Activated T-helper 2 cell treated with anti-CD3 and anti-CD28 coated beads, Interferon-gamma antibody, Interleukin-2, Interleukin-4, amounts not matched to agents 10 μg/mL and 5 μg/mL and 100 μg/mL, durations not matched to agents 14 hours and 24 hours and 36 hours (primary cell): ENCODE measurements at places on chromosomes 12 and 14. TPM values are rescaled to one million over a fixed set of nuclear protein-coding genes. Genes with fewer than 3 reads are reported as not detected.

DNA sequence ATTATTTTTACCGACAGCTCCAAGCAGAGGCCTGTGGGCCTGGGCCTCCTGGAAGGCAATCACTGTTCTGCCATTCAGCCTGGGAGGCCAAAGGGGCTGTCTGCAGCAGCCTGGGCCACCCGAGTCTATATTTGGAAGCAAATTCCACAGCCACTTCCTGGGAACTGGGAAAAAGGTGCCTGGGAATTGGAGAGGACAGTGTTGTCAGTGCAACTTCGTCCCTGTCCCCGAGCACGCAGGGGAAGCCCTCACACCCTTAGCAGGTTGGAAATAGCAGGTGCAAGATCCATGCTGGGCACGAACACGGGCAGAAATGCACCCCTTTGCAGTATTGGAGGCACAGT is 9.6 kb upstream of the TBX5 start:
- H3K27me3 ChIP-seq, result peaks cover 52% of the 10 kb centered on the region
- H3K27ac ChIP-seq, result no peak overlapping the region
- H3K36me3 ChIP-seq, result no peaks in the 10 kb centered on the region
- no peak for DNase-seq

DNA sequence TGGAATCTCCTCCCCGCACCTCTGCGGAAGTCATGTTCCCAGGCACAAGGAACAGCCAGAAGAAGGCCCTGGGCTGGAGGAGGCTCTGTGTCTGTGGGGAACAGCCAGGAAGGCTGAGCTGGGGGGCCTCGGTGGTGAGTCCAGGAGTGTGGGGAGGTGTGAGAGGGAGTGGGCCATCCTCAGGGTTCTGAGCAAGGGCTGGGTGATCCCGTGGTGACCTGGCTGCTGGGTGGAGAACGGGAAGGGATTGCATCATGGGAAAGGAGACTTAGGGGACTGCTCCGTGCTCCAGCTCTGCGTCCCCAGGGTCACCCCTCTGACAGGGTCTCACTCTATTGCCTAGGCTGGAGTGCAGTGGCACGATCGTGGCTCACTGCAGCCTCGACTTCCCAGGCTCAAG is 13.8 kb downstream of the AACS start:
- peaks cover 56% of the 10 kb centered on the region for H3K36me3 ChIP-seq
- no peak overlapping the region for H3K27ac ChIP-seq
- DNase-seq, result no peak
- H3K4me3 ChIP-seq, result no peak overlapping the region

- no peak overlapping the region for H3K4me3 ChIP-seq
- H3K27ac ChIP-seq, result no peak overlapping the region
- no peaks in the 10 kb centered on the region for H3K27me3 ChIP-seq
- DNase-seq, result no peak
Measured at GRCh38 chr12:20018406-20018805, 349.9 kb upstream of the PDE3A start.

MANSC4 gene
- not detected in 2 replicates for total RNA-seq

KRT6B gene
- total RNA-seq, result not detected in 2 replicates

DNA sequence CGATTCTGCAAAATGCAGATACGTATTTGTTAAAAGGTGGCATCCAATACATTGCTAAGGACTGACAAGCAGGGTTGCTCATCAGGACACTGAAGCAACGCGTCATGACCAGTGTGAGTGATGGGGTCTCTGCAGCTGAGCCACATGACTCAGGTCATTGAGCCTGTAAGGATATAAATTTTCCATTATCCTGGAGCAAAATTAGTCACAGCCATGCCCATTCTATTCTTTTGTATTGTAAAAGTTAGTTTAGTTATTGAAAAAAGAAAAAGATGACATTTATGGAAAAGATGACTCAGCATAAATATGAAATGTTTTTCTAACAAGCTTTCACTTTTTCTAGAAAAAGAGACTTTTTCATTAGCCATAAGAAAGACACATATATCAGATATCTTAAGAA is 268.0 kb upstream of the TMEM132C start:
- no peak overlapping the region for H3K4me3 ChIP-seq
- no peaks in the 10 kb centered on the region for H3K27me3 ChIP-seq
- H3K36me3 ChIP-seq, result no peaks in the 10 kb centered on the region
- H3K27ac ChIP-seq, result no peak overlapping the region
- no peaks in the 10 kb centered on the region for H3K4me1 ChIP-seq
- DNase-seq, result no peak

PTPRQ gene
- total RNA-seq, result not detected in 2 replicates

- H3K4me1 ChIP-seq, result peaks cover 4% of the 10 kb centered on the region
- no peak for DNase-seq
- H3K27ac ChIP-seq, result no peak overlapping the region
- no peak overlapping the region for H3K4me3 ChIP-seq
- no peaks in the 10 kb centered on the region for H3K36me3 ChIP-seq
Measured at GRCh38 chr12:1855241-1855640, 34.9 kb downstream of the LRTM2 start.

- H3K4me3 ChIP-seq, result no peak overlapping the region
- no peak for DNase-seq
- no peaks in the 10 kb centered on the region for H3K27me3 ChIP-seq
- H3K36me3 ChIP-seq, result no peaks in the 10 kb centered on the region
- H3K4me1 ChIP-seq, result no peaks in the 10 kb centered on the region
- no peak overlapping the region for H3K27ac ChIP-seq
Measured at GRCh38 chr12:30015631-30016337, 232.0 kb upstream of the TMTC1 start.

DNA sequence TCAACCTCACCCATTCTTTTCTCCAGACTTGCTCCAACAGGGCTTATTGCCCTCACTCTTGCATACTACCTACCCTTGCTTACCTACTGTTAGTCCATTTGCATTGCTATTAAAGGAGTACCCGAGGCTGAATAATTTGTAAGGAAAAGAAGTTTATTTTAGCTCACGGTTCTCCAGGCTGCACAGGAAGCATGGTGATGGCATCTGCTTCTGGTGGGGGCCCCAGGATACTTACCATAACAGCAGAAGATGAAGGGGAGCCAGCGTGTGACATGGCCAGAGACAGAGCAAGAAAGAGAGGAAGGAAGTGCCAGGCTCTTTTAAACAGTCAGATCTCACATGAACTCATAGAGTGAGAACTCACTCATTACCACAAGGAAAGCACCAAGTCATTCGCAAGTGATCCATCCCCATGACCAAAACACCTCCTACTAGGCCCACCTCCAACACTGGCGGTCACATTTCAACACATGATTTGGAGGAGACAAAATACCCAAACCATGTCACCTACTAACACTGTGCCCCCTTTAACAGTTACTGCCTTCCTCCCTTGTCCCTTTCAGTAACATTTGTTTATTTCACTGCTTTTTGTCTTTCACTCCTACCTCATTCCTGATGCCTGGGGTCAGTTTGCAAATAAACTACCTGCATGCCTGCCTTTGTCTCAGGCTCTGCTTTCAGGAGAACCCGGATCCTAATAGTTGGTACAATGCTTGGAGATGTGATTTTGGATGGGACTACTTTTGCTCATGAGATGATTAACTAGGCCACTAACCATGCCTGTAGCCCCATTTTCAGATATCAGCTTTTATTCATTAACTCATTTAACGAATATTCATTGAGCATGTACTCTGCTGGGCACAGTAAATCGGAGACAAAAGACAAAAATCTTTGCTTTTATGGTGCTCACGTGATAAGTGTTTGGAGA is 41.6 kb upstream of the CSRP2 start:
- H3K27me3 ChIP-seq, result peaks cover 6% of the 10 kb centered on the region
- H3K4me1 ChIP-seq, result peaks cover 4% of the 10 kb centered on the region
- no peak overlapping the region for H3K27ac ChIP-seq
- DNase-seq, result no peak
- H3K4me3 ChIP-seq, result no peak overlapping the region
- no peaks in the 10 kb centered on the region for H3K36me3 ChIP-seq

CARMIL3 gene
- total RNA-seq, result 1.3 and 1.7 TPM in 2 replicates

DNA sequence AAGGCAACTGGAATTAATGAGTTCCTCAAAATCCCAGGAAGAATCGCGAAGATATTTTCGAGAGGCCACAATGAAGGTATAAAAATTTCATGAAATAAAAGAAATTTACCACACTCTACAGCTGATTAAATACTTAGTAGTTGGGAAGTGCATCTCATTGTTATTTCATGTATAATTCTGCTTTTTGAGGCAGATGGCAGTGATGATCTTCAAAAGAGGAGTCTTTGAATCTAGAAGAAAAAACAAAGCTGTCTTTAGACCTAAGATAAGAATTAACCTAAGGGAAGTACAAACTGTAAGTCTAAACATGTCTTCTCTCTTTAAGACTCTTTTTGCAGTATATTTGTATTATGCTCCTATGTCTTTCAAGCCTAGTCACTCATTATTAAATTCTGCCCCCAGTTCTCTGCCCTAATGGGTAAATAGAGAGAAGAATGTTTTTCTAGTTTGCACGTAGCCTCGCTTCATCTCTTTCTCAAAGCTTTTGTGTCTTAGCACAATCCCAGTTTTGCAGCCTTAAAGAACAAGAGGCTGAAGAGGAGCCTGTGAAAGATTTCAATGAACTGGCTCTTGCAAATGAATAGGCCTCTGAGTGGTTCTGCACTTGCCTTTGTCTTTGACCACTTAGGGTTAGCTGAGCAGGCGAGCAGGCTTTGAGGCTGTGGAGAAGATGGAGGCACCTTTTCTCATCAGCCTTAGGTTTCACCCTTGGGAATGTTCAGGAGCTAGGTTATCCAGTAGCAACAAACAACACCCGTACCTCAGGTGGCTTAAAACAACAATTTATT is 32.7 kb downstream of the CFAP54 start:
- peaks cover 11% of the 10 kb centered on the region for H3K27me3 ChIP-seq
- no peak overlapping the region for H3K27ac ChIP-seq
- no peak for DNase-seq
- no peak overlapping the region for H3K4me3 ChIP-seq

DNA sequence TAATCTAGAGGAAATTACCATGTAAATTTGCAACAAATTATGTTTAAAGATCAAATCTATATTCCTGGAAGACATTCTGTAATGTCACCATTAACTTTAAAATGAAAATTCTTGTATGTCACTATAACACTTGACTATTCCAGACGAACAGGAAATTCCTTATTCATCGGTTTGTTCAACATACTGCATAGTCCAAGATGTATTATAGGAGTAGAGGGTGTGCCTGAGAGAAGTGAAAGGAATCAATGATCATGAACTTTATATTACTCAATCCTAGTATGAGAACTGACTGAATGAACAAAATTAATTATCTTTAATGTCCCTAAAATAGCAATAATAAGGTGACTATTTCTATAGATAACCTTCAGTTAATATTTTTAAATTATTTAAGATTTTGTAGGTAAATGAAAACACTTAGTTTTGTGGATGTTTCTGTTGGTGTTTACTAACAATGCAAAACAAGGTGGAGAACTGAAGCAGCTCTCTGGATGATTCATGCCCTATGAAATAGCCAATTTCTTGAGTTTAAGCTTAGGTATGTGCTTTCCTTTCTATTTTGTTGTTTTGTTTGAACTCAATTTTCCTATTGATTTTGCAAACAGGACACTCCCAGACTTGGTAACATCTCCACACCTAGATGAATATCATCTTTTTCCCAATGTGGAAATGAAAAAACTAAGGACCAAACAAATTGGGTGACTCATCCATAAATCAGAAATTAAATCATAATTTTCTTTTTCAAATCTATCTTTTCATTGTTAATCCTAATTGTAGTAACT is 18.2 kb upstream of the ITPR2 start:
- no peak overlapping the region for H3K4me3 ChIP-seq
- H3K27ac ChIP-seq, result no peak overlapping the region
- no peak for DNase-seq
- peaks cover 12% of the 10 kb centered on the region for H3K27me3 ChIP-seq

DNA sequence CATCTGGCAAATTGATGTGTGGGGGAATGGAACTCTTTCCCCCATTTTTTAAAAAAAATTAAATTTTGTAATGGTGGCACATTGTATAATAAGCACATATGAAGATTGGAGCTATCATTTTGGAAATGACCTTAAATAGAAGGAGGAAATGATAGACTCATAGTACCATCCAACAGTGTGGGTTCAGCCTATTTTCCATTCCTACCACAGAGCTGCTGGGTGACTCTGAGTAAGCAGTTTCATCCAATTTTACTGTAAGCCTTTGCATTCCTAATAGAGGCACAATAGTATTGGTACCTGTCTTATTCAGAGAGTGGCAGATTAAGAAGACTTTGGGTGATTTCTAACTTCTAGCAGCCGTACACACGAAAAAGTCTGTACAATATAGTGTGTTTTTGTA is 304.5 kb downstream of the RAD51B start:
- H3K4me3 ChIP-seq, result no peak overlapping the region
- no peaks in the 10 kb centered on the region for H3K36me3 ChIP-seq
- no peaks in the 10 kb centered on the region for H3K27me3 ChIP-seq

DNA sequence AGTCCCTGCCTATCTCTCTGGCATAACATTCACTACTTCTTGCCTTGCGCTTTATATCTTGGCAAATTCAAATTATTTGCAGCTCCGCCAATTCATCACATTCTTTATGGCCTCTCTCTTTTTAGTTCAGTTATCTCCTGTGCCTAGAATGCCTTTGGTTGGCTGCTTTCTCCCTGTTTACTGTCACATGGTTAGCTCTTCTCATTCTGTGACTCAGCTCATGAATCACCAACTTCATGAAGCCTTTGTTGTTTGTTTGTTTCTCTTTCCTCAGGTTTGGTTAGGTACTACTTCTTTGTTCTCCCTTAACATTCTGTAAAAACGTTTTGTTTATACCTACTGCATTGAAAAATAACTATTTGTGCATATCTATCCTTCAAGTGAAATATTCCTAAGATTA is 376.5 kb upstream of the GARIN6 start:
- H3K27ac ChIP-seq, result no peak overlapping the region
- no peak for DNase-seq
- H3K27me3 ChIP-seq, result no peaks in the 10 kb centered on the region
- no peak overlapping the region for H3K4me3 ChIP-seq
- H3K4me1 ChIP-seq, result no peaks in the 10 kb centered on the region

DNA sequence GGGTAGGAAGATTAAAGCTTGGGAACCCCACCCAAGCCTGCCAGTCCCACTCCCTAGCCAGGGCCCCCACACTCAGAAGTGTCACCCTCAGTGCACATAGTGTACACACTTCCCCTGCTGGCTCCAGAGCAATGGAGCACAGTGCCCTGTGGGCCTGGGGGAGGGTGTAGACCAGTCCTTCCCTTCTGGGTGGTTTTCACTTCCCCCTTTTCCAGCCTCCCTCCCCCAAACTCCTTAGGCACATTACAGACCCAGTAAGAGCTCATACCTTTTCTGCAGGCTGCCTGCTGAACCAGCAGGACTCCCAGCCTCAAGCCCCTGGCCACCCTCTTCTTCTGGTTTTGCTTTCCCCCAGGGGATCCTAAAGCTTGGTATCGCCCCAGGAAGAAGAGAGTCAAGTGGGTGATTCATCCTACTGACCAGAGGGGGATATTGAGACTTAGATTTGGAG is at the start of gene ZNF385A:
ZNF385A (minus strand) TSS at position 143 of the 451 bp plus-strand sequence. CDS start 219 bp downstream, outside the sequence.
- H3K27ac ChIP-seq, result no peak within 1 kb of the TSS
- H3K4me3 ChIP-seq, result no peak within 1 kb of the TSS
- no peaks in the 10 kb centered on the region for H3K36me3 ChIP-seq
- H3K4me1 ChIP-seq, result peaks cover 13% of the 10 kb centered on the region

ADCY4 gene
- total RNA-seq, result 1.5 and 2.3 TPM in 2 replicates

CPNE6 gene
- total RNA-seq, result not detected in 2 replicates

DNA sequence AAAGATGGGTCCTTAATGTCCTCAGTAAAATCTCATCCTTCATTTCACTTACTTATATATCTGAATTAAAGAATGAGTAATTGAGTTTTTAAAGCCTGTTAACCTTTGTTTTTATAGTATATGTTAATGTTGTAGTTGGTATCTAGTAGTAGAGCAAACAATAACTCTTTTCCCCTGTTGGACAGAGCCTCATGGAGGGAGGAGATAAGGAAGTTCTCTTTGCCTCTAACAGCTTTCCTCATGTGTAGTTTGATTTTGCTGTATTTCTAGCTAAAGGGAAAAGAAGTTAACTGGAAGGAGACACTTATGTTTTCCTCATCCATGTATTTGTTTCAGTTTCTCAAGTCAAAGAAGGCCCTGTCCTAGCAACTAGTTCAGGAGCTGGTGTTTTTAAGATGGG is 55.3 kb downstream of the RAD52 start:
- H3K36me3 ChIP-seq, result peaks cover 56% of the 10 kb centered on the region
- no peak overlapping the region for H3K27ac ChIP-seq
- no peak for DNase-seq
